ENCODE measurements at places on chromosomes 13 and 19.

DNA sequence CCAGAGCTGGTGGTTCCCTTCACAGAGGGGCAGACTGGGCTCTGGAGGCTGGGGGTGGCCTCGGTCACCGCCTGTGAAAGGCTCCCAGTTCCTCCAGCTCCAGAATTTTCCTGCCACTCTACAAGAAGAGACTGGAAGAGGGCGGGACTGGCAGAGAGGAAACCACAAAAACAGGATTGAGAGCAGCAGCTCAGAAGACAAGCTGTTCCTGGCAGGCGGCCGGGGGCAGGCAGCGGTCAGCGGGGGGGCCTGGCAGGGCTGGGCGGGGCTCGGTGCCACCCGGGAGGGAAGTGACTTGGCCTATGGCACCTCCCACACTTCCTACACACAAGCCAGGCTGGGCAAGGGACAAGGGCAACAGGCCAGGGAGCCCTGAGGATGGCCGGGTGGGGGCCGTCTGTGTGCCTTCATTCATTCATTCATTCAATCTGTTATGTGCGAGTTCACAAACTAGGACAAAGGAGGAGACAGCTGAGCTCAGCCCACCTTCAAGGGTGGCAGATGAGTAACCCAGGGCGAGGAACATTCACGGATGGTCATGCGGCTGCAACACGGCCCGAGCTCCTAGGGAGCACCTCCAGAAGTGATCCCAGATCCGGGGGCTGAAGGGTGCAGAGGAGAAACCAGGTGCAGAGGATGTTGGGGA lies 16.9 kb upstream of the BTBD2 start:
- peak; percentile 31 for DNase-seq

GRCh38 chr13:35695448-35695770 lies 218.9 kb upstream of the MAB21L1 start:
- no peak for DNase-seq

GRCh38 chr19:2013683-2013961 lies 1.9 kb downstream of the BTBD2 start:
- DNase-seq = no peak

DNA sequence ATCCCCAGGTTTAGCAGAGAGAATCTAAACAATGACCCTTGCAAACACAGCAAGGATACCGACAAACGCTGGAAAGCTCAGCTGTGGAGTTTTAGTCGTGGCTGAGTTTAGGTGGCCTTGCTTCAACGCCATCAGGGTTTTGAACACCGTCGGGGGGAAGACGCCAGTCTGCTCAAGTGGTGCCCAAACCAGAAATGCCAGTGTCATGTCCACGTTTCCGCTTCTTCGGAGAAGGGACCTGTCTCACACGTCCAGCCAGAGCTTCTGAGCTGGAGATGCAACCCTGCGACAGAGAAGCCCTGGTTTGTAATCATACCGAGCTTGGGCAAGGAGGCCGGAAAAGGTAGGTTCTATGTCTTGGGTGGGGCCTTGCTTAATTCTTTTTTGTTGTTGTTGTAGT lies 42.6 kb upstream of the ATP11A start:
- no peak for DNase-seq

GRCh38 chr19:13095393-13095784 lies 7.3 kb downstream of the LYL1 start:
- peak; percentile 79 for DNase-seq

GRCh38 chr19:48837051-48837524 lies 797 bp upstream of the HSD17B14 start:
- peak; percentile 99 for DNase-seq

DNA sequence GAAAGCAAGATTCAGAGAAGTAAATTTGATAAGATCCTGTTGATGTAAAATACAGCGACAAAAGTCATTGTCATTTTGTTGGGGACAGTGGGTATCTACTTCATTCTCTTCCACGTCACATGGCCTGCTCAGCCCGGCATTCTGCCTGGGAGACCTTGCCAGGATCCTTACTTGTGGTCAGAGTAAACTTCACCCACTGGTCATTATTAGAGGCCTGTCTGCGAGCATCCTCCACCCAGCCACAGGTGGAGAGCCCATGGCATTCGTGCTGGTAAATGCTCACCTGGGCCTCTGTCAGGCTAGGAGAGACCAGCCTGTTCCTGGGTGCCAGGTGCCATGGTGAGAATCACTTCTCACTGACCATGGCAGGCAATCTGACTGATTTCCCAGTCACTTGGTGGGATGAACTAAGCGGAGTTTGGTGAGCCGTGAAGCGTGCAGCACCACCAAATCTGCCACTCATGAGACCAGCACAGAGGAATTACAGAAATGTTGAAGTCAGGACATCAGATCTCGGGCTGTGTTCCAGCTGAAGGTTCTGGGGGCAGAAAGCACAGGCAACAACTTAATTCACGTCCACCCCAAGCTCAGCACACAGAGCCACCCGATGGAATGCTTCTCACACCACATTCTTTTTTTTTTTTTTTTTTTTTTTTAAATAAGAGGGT lies 107.0 kb downstream of the SIPA1L3 start:
- DNase-seq = no peak

DNA sequence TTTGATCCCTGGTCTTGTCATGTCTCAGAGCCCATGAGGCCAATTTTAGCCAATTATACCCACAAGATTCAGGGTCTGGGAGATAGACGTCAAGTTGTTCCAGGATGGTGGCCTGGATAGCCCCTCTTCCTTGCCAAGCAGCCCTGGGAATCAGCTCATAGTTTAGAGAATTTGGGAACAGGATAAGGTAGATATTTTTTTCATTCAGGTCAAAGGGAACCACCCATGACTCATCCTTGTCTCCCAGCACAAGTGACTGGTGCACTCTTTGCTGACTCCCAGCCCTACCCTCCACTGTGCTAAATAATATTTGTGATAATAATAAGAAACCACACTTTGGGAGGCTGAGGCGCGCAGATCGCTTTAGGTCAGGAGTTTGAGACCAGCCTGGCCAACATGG lies 17.1 kb upstream of the S1PR4 start:
- no peak for DNase-seq

DNA sequence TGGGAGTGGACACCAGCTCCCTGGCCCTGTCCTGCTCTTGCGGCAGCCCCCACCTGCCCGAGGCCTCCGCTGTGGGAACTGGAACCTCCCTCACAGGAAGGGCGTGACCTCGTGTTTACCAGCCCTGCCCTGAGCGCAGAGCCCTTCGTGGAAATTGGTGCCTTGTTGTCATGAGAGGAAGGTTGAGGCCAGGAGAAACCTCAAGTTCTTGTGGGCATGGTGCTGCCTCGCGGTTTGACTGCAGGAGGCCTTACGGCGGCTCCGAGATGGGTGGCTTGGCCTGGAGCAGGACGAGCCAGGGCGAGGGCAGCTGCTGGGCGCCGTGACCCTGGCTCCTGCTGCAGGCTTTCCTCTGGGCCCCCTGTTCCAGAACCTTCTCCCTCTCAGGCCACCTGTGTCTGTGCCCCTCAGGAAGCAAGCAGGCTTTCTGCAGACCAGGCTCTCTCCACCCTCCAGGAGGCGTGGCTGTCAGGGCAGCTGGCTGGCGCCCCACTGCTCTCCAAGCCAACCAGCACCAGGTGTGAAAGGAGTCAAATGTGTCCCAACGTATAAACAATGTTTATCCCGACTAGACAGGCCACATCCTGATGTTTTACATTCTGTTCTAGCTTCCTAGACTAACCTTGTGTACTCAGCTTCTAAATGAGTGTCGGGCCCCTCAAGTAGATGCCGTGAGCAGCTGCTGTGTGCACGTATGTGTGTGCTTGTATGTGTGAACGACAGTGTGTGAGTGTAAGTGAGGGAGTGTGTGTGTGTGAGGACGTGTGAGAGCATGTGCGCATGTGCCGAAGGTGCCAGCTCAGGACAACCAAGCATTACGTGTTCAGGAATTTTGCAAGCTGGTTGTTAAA lies 10.4 kb upstream of the RASA3 start:
- no peak for DNase-seq

- DNase-seq = no peak
Measured at GRCh38 chr13:91375116-91375729, 23.2 kb upstream of the GPC5 start.

DNA sequence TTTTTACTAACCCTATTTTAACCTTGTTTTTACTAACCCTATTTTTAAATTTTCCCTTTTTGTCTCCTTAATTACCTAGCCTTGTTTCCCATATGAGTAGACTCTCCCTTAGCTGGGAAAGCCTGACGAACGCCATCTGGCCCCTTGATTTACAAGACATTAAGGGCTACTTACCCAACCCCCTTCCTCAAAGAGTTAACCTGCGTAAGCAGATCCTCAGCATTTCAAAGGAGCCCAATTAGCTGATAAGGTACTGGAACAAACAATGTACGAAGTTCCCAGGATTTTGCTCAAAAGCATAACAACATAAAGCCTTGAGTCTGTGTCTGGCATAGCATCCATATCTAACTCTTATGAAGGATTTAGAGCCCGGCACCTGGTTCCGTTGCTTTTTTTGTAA lies 4.7 kb upstream of the MVB12A start:
- peak; percentile 50 for DNase-seq

- DNase-seq = peak; percentile 63
Measured at GRCh38 chr13:34943436-34944273, 1.6 kb downstream of the NBEA start.

GRCh38 chr13:109968876-109969577 lies 182.6 kb upstream of the IRS2 start:
- DNase-seq = no peak

GRCh38 chr19:390386-391206 lies 18.4 kb downstream of the C2CD4C start:
- DNase-seq = no peak

DNA sequence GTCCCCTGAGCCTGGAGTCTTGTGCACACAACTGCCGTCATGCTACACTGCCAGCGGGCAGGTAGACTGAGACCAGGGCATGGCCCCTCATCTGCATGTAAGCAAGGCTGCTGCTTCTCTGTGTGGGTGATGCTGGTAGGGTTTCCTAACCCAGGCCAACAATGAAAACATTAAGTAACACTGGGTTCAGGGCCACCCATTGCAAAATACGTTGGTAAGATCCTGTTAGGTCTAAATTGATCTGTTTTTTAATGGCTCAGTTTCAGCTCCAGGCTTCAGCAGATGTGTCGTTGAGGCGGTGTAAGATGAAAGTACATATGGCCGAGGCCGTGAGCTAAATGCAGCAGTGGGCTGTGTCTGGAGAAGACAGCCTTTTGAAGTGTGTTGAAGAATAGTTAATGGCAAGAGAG lies 383.4 kb downstream of the IRS2 start:
- no peak for DNase-seq

- no peak for DNase-seq
Measured at GRCh38 chr13:60933638-60934037, 482.0 kb downstream of the PCDH20 start.

DNA sequence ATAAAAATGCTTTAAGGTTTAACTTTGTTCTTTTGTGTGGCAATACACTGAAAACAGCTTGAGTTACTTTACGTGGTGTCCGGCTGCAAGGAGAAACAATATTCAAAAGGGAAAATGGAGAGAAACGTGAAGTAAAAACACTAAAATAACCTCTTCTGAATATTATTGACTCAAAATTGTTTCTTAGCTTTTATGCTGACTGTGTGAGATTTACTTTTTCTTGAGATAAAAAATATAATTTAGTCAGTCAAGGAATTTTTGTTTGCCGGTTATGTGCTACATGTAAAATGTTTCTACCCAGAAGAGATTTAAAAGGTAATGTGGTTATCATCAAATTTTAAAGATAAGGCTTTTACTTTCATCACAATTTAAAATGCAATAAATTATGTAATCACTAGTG lies 200.6 kb upstream of the GPC6 start:
- no peak for DNase-seq

- DNase-seq = no peak
Measured at GRCh38 chr13:64457976-64458375, 2772.2 kb downstream of the PCDH9 start.

DNA sequence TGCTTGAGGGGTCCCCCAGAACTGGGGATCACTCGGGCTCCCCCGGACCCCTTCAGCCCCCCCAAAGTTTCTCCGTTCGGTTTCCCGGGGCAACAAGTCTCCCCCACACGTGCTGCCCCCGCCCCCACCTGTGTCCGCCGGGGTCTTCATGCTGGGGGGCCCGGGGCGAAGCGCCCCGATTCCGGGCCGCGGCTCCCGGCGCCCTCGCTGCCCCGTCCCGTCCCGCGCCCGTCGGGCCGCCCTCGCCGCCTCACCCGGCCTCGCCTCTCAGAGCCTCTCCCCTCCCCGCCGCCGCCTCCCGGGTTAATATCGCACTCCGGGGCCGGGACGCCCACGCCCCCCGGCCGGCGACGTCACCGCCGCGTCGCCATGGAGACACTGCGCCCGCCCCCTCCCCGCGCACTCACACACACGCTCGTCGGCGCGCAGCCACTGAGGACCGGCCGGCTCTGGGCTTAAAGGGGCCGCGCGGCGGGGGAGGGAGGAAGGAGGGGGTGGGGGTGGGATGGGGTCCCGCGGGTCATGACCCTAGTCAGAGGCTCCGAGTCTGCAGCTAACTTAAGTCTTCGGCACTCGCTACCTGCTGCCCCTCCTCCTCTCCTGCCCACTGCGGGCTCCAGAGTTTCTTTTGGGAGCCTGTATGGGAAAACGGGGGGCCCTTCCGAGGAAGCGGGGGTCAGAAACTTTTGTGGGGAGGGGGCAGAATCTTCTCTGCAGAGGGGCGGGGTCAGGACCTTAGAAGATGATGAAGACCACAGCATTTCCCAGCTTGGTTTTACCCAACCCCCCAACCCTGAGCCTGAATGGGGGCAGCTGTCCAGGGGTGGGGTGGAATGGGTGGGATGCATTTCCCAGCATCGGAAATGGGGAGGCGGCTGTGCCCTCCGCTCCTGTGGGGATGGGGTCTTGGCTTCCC lies at the start of gene ERF:
TSS of gene ERF (minus strand) at position 279 of the 916 bp plus-strand sequence. CDS start at position 150, 129 bp downstream.
- peak; percentile 98 for DNase-seq

DNA sequence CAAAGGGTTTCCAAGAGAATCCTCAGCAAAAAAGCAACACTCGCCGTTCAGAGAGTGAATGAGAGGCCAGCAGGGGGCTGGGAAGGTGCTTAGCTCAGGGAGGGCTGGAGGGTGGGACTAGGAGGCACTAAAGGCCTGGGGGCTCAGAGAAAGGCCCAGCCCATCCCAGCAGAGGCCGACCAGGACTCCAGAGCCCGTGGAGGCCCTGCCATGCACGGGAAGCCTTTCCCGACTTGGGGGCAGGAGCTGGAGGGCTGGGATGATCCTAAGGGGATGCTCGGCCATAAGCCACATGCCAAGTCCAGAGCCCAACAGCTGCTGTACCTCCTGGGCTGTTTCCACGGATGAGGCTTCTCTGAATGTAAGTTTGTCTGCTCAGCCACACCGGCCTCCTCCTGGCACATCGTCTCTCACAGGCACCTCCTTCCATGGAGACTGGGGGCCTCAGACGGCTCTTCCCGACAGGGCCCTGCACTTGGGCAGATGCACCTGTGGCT lies 19.5 kb downstream of the RASA3 start:
- peak; percentile 67 for DNase-seq

- no peak for DNase-seq
Measured at GRCh38 chr13:30142486-30143211, 164.7 kb downstream of the KATNAL1 start.
